ENCODE measurements at places on chromosomes 3 and 15.
A peak's percentile ranks its signal among the peaks of the same experiment; 100 is the strongest.

GRCh38 chr3:119413603-119414280 lies 49.7 kb downstream of the TMEM39A start:
- peak; percentile 8 for DNase-seq

DNA sequence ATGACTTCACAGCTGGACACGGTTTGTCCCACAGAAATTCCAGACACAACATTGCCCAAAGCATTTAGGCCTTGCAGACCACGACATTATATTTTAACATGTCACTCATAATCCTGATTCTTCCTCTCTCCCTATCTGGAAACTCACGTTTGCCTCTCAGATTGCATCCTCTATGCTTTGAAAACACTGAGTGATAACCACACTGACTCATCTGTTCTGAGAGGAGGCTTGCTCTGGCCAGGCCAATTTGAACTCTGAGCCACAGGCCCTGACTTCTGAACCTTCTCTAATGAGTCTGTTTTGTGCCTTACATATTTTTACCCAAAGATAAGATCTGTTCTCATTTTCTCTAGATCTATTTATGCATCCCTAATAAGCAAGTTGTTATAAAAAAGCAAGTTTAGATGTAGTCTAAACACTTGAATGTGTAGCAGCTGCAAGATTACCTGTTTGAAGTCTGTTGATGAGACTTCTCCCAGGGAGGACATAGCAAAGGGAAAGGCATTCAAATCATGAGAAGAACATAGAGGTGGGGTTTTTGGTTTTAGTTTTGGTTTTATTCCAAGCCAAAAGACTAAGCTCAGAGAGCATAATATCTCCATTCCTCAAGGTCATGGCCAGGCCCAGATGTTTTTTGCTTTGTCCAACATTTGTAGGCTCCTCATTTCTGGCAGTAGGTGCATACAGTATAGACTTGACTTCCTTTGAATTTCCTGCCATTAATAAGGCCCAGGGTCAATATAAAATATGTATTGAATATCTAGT lies 234.4 kb upstream of the LRTM1 start:
- no peak for DNase-seq

DNA sequence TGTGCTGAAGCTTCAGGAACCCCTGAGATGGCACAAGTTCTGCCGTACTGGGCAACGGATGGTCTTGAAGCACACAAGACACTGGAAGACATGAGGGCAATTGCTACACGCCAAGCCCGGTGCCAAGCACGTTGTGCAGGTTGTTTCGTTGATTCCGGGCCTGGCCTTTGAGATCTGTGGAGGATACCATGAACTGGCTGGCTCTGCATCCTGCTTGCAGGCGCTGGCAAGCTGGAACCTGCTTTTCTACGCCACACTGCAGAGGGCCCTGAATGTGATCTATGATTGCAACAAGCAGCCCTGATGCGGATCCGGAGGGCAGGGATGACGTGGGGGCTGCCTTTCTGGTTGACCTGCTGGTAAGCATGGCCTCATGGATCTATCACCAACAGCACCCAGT lies 262.5 kb upstream of the ATP10A start:
- no peak for DNase-seq

DNA sequence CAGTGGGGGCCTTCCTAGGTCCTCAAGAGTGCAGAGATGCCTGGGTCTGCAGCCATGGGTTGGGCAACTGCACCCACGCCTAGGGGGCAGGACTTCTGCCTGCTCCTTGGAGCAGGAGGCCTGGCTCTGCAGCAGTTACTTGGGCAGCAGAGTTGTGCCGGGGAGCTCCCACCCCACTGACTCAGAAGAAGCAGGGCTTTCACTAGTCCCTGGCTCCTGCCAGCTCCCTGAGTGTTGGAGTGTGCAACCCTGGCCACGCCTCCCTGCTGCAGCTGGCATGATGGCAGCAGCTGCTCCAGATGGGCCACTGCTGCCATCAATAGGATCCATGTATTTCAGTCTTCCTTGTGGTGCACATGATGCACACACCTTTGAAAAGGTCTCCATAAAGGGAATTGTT lies 40.6 kb upstream of the KCNH8 start:
- no peak for DNase-seq

DNA sequence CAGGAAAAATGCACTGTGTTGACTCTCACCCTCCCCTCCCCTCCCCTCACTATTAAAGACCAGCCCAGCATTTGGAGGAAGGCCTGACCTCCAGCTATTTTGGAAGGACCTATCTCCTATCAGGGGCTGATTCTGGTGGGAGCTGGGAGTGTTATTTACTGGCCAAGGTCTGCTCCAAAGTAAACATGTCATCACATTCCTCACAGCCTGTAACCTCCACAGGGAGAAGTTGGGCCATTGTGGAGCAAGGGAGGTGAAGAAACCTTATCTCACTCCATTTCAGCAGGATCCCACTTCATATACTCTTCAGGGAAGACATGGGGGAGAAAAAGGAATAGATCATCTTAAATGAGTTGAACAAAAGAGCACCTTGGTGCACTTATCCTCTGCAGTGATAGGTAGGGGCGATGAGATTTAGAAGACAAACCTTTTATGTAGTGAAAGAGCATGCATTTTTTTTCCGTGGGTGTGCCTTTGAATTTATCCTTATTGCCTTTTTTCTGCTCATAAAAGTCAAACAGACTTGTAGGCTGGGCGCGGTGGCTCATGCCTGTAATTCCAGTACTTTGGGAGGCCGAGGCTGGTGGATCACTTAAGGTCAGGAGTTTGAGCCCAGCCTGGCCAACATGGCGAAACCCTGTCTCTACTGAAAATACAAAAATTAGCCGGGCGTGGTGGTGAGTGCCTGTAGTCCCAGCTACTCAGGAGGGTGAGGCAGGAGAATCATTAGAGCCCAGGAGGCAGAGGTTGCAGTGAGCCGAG lies 15.6 kb upstream of the FLNB start:
- DNase-seq, result no peak

All from NCI-H2171 treated with DMSO at 0.1 percent for 48 hours (cell line).